Amniotic stem cell (primary cell): ENCODE measurements at places on chromosomes 3 and 15.

DNA sequence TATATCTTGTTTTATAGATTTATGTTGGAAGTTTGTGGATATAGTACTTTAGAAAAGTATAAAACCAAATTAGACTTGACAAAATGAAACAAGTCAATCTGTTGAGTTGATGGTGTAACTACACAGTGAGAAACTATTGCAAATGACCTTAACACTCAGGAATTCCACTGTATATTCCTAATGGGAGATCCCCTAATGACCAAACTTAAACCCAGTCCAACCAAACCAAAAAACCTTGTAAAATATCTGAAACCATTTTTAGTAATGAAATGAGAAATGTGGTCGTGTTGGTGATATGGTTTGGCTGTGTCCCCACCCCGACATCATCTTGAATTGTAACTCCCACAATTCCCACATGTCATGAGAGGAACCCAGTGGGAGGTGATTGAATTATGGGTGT is 31.9 kb upstream of the ATP13A3 start:
- DNase-seq = no peak

GRCh38 chr3:117927825-117928224 is 1106.8 kb downstream of the IGSF11 start:
- DNase-seq = no peak

GRCh38 chr3:37779289-37780152 is 82.2 kb upstream of the CTDSPL start:
- peak; percentile 63 for DNase-seq

- no peak for DNase-seq
These were observed 129.6 kb upstream of the AGBL1 start for GRCh38 chr15:85950101-85950500.

DNA sequence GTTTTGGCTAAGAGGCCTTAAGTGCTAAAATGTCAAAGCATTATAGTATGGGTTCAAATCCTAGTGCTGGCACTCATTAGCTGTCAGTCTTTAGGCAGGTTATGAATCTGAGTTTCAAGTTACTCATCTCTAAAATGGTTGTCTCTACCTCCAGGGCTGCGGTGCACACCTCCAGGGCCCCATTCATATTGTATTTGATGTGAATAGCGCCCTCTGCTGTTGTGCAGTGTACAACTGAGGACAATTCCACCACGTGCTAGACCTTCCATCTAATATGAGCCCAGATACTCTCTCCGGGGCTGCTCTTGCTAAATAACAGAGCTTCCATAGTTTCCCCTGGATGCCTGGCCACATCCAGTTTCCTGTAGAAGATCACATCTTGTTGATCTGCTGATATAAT is 54.3 kb downstream of the OXNAD1 start:
- DNase-seq = no peak

DNA sequence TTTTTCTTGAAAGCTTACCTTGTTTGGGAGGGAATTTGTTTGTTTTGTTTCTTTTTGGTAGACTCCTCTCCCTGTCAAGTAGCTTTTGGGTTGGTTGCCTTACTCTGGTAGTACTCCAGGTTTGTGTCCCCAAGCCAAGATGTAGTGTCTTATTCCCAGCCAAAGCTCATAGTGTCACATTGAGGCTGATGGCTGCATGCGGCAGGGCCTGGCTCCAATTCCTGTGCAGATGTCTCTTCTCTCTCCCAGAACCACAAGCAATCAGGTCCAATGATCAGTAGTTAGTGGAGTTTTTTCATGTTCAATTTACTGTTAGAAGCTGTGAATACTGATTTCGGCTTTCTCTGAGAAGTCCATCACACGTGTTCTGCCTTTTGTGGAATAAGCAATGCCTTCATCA is 221.1 kb upstream of the THBS1 start:
- DNase-seq = no peak

- DNase-seq = no peak
These were observed 175.2 kb downstream of the MEGF11 start for GRCh38 chr15:66078196-66078928.

GRCh38 chr3:69079269-69080159 is 651 bp downstream of the UBA3 start:
- DNase-seq = no peak

- no peak for DNase-seq
These were observed 51.5 kb downstream of the SST start for GRCh38 chr3:187618722-187619121.

- DNase-seq = no peak
These were observed 316.7 kb downstream of the CLSTN2 start for GRCh38 chr3:140251678-140252077.
